Activated CD4-positive, alpha-beta T cell treated with anti-CD3 and anti-CD28 coated beads for 24 hours (primary cell): ENCODE measurements at places on chromosomes 16 and 17.

DNA sequence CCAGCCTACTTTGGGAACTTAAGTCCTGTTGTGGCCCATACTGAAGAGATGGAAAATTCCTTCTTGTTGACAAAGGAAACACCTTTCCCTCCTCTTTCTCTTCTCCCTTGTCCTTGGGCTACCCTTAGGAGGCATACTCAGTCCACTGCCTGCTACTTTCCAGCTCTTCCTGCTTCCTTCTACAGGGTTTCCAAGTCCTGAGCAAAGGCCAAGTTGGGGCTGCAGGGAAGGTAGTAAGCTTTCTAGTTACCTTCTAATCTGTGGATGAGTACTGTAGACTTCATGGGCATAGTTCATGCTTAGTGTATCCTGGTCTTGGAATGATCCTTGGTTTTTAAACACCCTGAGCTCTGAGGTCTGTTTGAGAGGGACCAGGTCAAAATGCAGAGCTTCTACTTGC, 299.2 kb upstream of the MAF start:
- no peak for DNase-seq

- no peak for DNase-seq
Measured at GRCh38 chr16:10760858-10761257, 17.2 kb downstream of the NUBP1 start.

DNA sequence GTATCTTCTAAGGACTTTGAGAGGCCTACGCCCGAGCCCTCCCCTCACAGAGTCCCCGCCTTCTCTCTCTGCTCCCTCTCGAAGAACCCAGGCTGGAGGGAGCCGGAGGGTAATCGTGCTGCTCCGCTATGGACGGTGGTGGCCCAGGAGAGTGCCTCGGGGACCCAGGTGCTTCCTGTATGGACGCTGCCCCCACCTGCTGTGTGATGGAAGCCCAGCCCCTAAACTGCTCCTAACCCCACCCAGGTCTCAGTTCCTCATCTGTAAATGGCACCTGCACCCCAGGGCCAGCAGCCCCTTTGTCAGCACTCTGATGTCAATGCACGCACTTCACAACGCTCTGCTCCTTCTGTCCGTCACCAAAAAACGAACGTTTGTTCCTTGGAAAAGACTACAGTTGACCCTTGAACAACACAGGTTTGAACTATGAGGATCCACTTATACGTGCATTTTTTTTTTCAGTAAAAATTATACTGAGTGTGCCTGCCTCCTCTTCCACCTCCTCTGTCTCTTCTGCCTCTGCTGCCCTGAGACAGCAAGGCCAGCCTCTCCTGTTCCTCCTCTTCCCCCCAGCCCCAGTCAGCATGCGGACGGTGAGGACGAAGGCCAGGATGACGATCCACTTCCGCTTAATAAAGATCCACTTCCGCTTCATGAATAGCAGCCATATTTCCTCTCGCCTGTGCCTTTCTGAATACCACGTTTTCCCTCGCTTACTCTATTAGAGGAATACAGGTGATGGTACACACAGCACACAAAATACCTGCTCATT, 118.3 kb downstream of the BANP start:
- no peak for DNase-seq

DNA sequence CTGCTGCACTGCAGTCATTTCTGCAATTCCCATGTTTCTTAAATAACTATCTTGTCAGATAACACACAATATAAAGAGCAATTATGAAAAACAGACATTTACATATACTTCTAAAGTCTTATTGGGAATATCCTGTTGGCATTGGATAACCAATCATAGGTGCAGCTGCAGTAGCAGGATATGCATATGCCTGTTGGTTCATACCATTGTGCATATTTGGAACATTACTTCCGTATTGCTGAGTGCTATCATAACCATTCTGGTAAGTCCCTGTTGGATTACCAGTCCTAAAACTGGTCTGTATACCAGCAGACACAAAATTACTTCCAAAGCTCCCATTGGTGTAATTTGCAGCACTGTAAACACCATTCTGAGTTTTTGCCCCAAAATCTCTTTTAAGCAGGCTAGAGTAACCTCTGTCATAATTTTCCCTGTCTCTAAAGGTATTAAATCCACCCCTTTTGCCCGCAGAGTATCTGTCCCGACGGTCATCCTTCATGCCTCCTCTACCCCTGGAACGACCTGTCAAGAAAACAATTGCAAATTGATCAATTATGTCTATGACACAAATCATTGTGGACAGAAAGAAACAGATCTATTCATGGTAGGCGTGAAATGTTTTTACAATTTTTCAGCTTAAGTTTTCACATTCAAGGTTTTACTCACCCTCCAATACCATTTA, 3.1 kb upstream of the POLG2 start:
- no peak for DNase-seq

- DNase-seq: no peak
Measured at GRCh38 chr16:50015631-50016030, 9.4 kb upstream of the CNEP1R1 start.

GRCh38 chr17:77231076-77231871, 90.5 kb downstream of the SEC14L1 start:
- no peak for DNase-seq

GRCh38 chr16:14627078-14627477, 3.0 kb downstream of the PARN start:
- DNase-seq: no peak

DNA sequence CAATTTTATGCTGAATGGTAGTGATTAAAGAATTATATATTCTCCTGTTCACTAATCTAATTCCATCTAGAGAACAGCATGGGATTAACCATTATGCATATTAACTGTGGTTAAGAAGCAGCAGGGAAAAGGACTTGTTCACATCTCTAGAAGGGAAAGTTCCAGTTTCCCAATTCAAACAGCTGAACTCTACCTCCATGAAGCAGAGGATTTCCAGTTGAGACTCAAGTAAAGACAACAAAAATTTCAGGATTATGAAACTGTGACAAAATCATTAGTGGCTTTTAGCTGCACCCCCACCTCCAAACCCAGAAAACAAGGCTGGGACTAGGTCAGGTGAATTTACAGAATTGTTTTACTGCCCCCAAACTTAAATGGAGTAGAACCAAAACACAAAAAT, 73.6 kb downstream of the USP32 start:
- DNase-seq: no peak

GRCh38 chr16:52741351-52741750, 194.4 kb upstream of the TOX3 start:
- no peak for DNase-seq

DNA sequence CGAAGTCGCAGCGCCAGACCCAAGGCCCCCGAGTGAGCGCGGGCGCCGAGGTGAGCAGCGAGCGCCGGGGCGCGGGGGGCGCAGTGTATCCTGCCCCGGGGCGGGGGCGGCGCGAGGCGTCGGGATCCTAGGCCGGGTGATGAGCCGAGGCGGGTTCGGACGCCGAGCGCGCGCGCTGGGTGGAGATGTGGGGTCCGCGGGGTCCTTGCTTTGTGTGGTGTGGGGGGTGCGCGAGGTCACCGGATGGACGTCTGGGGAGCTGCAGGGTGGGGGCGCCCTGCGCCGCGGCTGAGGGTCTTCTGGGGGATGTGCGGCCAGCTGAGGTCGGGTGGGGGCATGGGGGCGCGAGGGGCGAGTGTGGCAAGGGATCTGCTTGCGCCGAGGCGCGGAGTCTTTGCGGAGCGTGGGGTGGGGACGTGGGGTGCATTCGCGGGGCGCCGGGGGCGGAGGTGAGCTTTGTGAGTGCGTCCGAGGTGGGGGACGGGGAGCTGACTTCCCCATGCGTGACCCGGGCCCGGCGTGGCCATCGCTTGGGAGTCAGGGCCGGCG, 560 bp downstream of the RAI1 start:
- DNase-seq: no peak

DNA sequence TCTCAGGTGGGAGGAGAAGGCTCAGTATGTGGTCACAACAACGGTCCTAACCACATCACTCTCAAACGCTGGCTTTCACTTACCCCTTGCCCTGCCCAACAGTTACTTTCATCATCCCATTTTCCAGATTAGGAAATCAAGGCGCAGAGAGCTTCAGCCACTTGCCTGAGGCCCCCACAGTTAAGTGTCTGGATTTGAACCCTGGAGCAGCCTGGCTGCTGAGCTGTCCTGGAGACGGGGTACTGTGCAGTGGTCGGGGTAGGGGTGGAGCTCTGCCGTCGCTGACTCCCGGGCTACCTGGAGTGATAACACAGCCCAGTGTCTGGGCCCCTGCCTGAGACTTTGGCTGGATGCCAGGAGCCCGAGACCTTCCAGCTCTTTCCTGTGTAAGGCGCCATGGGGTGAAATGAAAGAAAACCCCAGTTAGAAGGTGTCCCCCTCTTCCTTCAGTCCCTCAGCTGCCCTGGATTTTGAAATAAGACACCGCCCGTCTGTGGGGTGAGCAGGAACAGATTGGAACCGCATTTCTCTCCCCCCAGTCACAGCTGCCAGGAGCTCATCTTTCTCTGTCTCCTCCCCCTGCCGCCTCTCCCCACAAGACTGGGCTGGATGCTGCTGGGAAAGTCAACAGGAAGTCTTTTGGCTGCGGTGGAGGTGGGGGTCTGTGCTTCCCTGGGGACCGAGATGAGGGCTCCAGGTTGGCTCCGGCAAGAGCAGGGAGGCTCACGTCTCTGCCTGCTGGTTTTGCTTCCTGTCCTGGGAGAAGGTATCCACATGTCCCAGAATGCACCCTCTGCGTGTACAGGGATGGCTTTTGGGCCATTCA, 280.2 kb downstream of the SEC14L1 start:
- DNase-seq: no peak

DNA sequence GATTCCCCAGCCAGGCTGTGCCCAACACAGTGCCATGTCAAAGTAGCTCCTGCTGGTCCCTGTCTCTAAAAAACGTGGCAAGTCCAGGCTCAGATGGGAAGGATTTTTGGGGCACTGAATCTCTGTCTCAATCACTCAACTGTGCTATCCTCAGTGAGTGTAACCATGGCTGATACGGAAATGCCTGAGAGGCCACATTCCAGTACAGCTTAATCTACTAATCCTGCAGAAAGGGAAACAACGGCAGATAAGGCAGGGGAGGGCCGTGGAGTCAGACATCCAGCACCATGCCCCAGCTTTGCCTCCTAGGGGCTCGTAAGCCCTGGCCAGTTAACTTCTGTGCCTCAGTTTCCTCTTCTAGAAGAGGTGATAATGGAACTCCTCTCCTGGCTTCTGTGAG, 251.7 kb downstream of the CPPED1 start:
- no peak for DNase-seq

GRCh38 chr16:23807028-23807427, 28.8 kb upstream of the PRKCB start:
- DNase-seq: no peak

DNA sequence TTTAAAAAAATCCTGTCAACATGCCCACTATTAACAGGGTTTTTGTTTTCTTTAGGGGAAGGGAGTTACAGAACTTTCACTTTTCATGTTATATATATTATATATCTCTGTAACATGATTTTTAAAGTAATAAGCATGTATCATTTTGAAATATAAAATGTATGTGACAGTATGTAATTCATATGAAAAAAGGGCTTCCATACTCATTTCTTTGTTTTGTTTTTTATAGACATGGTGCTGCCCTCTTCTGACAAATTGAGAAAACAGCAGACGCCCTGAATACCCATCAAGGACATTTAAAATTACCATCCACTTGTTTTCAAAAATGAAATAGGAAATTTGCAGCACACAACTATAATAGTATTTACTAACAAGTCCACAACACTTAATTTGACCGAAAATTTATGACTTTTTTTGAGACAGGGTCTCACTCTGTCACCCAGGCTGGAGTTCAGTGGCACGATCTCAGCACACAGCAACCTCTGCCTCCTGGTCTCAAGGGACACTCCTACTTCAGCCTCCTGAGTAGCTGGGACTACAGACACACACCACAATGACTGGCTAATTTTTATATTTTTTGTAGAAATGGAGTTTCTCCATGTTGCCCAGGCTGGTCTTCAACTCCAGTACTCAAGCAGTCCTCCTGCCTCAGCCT, 30.4 kb downstream of the CFDP1 start:
- DNase-seq: no peak

DNA sequence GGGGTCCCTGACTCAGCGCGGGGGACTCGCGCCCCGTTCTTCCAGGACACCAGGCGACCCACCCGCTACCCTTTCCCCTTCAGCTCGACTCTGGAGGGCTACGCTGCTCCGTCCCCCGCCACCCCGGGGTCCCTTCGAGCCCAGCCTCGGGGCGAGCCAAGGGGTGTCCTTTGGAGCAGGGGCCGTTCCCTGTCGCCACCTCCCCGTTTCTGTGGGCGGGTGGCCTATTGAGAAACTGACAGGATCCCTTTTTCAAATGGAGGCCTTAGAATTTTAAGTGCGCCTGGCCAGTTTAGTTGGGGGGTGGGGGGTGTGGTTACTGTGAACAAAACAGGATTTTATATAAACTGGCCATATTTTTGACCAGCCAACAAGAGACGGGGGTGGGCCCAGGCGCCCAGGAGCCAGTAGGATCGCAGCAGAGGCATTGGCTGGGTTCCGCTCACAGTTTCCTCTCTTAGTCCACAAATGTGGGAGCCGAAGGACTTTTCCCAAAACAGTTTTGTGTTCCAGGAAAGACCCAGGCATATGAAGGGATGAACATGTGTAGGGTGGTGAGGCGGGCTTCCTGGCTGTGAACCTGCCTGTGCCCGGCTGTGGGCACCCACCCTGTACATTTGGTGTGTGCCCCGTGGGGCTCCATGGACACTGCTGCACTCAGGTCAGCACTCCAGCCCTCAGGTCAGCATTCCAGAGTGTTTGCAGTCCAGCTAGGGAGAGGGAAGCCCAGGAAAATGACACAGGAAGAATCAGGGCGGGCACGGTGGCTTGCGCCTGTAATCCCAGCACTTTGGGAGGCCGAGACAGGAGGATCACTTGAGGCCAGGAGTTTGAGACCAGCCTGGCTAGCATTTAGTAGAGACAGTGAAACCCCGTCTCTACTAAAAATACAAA, 722 bp upstream of the TIMP2 start:
- DNase-seq: no peak

GRCh38 chr16:75647112-75647491, 363 bp downstream of the KARS1 start:
- DNase-seq: no peak

DNA sequence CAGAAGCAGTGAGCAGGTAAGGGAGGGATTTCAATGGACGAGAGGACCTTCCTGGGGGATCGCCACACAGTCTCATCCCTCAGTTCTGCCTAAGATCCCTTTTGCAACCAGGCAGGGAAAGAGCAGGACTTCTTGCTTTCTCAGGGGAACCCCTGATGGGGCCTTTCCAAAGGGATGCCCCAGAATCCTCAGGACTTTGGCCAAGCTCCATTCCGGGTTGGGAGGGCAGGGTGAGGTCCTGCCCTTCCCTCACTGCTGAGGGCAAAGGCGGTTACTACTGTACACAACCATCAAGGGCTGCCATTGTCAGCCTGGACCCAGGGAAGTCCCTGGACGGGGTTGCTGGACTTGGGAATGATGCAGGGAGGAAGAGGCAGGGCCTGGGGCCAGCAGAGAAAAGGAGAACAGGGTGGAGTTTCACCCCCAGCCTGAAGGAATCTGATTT, 9.7 kb downstream of the PRR29 start:
- DNase-seq: no peak

- no peak for DNase-seq
Measured at GRCh38 chr17:74677558-74678466, 34.9 kb downstream of the CD300LF start.

- DNase-seq: no peak
Measured at GRCh38 chr17:67942810-67943209, 53.5 kb downstream of the C17orf58 start.

- no peak for DNase-seq
Measured at GRCh38 chr16:89023621-89024511, 46.9 kb upstream of the CBFA2T3 start.
